ENCODE measurements at places on chromosomes 3 and 15. TPM values are rescaled to one million over a fixed set of nuclear protein-coding genes. Genes with fewer than 3 reads are reported as not detected.

The GOLGA8S gene
- total RNA-seq: not detected

- H3K27ac ChIP-seq: no peak overlapping the region
- no peaks in the 10 kb centered on the region for H3K27me3 ChIP-seq
- DNase-seq: no peak
- H3K4me3 ChIP-seq: no peak overlapping the region
- no peaks in the 10 kb centered on the region for H3K4me1 ChIP-seq
- H3K36me3 ChIP-seq: no peaks in the 10 kb centered on the region
Observed at GRCh38 chr3:111749171-111750170, 109.6 kb upstream of the PHLDB2 start.

The CPEB1 gene
- 2.4 TPM for total RNA-seq

The WDR82 gene
- 42.0 TPM for total RNA-seq

- no peaks in the 10 kb centered on the region for H3K4me1 ChIP-seq
- DNase-seq: peak; percentile 42
- H3K27ac ChIP-seq: no peak overlapping the region
- H3K27me3 ChIP-seq: no peaks in the 10 kb centered on the region
- H3K36me3 ChIP-seq: peaks cover 99% of the 10 kb centered on the region
Observed at GRCh38 chr3:187728248-187728647, 17.0 kb downstream of the BCL6 start.

DNA sequence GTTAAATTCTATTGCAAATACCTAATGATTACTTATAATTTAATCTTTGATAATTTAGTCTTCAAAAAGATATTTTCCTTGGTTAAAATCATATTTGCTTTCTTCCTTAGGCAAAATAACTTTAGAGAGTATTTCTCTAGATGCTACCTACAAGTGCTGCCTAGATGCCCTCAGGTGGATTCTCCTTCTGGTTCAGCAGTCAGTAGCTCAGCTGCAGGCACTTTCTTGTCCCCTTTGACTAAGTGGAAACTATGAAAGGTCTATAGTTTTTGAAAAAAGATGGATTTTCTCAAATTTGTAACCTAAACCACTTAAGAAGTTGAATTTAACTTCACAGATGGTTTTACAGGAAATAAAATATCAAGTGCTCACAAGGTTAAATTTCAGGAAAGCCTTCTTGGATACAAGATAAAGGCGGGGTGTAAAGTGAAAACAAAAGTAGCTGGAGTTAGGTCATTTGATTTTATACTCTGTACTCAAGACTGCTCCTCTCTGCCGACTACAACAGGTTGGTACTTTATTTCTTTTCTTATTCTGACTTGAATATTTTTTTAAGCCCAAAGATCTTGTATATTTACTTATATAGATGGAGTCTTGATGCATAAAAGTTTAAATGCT, at the start of gene ACKR4:
Gene ACKR4 (plus strand): TSS at position 455 of the 618 bp plus-strand sequence. CDS start 3,128 bp downstream, outside the sequence.
- peaks cover 3% of the 10 kb centered on the region for H3K36me3 ChIP-seq
- H3K4me1 ChIP-seq: no peaks in the 10 kb centered on the region
- H3K27ac ChIP-seq: peak within 1 kb of the TSS; percentile 31
- H3K27me3 ChIP-seq: no peaks in the 10 kb centered on the region
- H3K4me3 ChIP-seq: peak within 1 kb of the TSS; percentile 58
- DNase-seq: no peak

DNA sequence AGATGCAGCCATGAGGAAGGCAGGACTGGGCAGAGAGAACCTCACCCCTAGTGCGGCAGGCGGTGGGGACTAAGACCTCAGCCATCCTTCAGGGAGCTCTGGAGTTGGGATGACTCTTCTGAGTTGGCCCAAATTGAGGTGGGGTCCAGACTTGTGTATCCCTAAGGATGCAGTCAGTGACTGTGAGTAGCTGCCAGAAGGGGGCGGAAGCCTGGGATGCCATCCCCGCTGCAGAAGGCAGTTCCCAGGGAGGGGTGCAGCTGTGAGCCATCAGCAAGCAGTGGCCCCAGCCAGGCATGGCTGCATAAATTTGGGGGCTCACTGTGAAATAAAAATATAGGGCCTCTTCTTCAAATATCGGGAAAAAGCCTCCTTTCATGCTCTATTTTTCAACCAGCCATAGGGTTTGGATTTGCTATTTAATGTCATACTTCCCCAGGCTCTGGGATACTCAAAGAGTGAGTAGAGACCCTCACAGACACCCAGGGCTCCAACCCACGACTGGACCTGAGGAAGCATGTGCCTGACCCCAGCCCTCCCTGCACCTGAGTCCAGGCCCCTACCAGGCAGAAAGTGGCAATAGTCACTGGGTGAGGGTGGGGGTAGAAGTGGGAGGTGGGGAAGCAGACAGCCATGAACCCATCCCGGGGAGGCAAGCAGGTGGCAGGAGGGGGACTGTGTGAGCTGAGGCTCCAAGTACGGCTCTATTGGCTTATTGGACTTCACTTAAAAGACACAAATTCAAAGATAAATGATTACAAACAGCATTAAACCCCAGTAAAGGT, 30.5 kb downstream of the GRK7 start:
- H3K27me3 ChIP-seq: no peaks in the 10 kb centered on the region
- no peaks in the 10 kb centered on the region for H3K36me3 ChIP-seq
- H3K27ac ChIP-seq: no peak overlapping the region
- no peak for DNase-seq
- H3K4me1 ChIP-seq: peaks cover 18% of the 10 kb centered on the region

- no peaks in the 10 kb centered on the region for H3K4me1 ChIP-seq
- DNase-seq: no peak
- no peaks in the 10 kb centered on the region for H3K27me3 ChIP-seq
Observed at GRCh38 chr3:189334064-189334920, 162.5 kb downstream of the TPRG1 start.

DNA sequence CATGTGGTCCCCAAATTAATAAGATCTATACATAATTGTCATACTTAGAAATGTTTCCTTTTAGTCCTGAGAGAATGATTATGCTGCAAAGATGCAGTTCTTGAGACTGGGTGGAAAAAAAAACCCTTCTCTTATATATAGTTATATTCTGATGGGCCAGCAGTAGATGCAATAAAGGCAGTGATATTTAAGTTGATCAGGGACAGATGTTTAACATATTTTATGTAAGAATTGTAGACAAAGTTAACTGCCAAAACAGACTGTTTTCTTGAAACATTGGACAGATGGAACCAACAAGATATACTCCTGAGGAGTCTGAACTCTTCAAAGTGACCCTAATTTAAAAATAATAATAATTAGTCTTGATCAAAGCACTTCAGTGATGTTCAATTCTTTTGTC, 172.0 kb upstream of the LRIG1 start:
- no peak overlapping the region for H3K27ac ChIP-seq
- no peak overlapping the region for H3K4me3 ChIP-seq
- DNase-seq: no peak
- no peaks in the 10 kb centered on the region for H3K36me3 ChIP-seq
- H3K4me1 ChIP-seq: no peaks in the 10 kb centered on the region

The ASB7 gene
- total RNA-seq: 9.3 TPM

GRCh38 chr3:173065543-173065981, 75.5 kb downstream of the SPATA16 start:
- H3K4me1 ChIP-seq: no peaks in the 10 kb centered on the region
- no peaks in the 10 kb centered on the region for H3K27me3 ChIP-seq
- no peaks in the 10 kb centered on the region for H3K36me3 ChIP-seq

DNA sequence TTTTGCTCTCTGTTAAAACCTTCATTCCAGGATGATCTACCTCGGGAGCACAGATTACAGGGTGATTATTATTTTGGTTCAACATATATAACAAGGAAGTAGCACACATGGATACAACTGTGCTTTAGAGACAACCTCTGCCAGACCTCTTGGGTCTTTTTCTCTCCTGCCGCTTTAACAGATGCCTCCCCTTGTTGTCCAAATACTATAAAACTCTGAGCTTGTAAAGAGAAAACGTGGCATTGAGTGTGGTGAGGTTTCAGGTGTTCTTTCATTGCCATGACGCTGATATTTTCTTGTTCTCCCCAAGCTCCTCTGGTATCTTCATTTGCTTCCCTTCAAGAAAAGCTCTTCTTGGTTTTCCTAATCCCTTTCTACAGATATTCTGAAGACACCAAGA, 29.0 kb downstream of the BCL2L10 start:
- H3K36me3 ChIP-seq: no peaks in the 10 kb centered on the region
- H3K4me3 ChIP-seq: no peak overlapping the region
- DNase-seq: no peak
- H3K27ac ChIP-seq: no peak overlapping the region

The DNAH12 gene
- total RNA-seq: not detected

DNA sequence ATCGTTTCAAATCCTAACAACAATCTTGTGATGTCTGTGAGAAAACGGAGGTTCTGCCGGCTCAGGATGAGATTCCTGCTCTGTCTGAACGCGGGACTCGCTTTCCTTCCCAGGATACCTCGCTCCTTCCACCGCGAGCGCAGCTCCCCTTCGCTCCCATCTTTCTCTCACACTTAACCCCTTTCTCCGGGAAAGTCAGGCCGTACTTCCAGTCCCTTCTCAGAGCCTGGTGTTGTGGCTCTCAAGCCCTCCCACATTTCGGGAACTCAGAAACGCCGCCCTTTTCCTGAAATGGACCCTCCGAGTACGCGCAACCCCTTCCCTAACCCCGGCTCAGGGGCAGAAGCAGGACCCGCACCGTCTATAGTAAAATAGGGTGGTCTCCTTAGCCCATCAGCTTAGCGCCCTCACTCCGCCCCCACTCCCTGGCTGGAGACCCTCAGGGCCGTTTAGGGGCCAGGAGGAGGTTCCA, 378 bp upstream of the FEM1B start:
- H3K27me3 ChIP-seq: no peaks in the 10 kb centered on the region
- peaks cover 26% of the 10 kb centered on the region for H3K4me1 ChIP-seq
- H3K4me3 ChIP-seq: peak overlapping the region; percentile 74
- H3K36me3 ChIP-seq: no peaks in the 10 kb centered on the region
- no peak for DNase-seq
- H3K27ac ChIP-seq: peak overlapping the region; percentile 99
